Stimulated activated CD4-positive, alpha-beta T cell treated with anti-CD3 and anti-CD28 coated beads, Interleukin-15, amount 100 ng/mL, for 24 hours (primary cell): ENCODE measurements at places on chromosomes 2 and 18.

GRCh38 chr2:104788742-104789455, 65.0 kb upstream of the POU3F3 start:
- DNase-seq = no peak

DNA sequence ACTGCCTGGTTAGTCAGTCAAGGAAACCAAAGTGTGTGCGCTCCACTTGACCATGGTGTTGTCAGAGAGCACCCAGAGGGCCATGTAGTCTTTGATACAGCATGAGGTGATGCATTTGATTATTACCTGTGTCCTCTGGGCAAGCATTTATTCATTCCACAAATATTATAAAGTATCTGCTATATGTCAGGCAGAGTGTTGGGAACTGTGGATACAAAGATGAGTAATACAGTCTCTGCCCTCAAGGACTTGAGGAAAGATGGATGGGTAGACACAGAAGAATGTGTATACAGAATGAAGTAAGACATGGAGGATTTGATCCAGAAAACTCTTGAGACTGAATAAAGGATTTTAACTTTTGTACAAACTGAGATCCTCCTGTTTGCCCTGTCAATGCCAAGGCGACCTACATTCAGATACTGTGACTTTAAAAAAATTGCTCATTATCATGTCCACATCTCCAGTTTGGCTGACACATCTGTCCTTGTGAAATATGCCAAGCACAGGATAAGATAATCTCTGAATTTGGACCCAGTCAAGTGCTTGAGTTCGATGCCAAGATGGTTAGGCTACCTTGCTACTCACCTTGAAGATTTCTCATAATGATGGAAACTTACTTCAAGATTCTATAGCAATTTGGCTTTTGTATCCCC, 50.8 kb downstream of the ACYP2 start:
- no peak for DNase-seq

DNA sequence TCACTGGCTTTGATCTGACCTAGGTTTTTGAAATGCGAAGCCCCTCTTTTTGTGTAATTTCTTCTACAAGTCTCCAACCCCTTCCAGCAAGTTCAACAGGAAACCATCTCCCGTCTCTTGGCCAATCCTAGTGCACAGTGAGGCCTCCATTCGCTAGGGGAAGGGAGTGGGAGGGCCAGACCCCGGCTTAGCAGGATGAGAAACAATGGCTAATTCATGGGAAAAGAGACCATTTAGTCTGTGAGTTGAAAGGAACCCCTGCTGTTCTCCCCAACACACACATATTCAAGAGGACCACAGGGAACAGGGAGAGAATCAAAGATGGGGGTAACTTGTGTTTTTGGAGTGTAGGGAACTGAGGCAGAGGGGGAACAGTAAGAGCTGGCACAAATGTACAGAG, 83.0 kb downstream of the RTN4 start:
- no peak for DNase-seq

GRCh38 chr2:80256782-80257167, 47.8 kb downstream of the LRRTM1 start:
- no peak for DNase-seq

- DNase-seq = no peak
Measured at GRCh38 chr18:66872277-66872676, 268.4 kb upstream of the CDH19 start.

DNA sequence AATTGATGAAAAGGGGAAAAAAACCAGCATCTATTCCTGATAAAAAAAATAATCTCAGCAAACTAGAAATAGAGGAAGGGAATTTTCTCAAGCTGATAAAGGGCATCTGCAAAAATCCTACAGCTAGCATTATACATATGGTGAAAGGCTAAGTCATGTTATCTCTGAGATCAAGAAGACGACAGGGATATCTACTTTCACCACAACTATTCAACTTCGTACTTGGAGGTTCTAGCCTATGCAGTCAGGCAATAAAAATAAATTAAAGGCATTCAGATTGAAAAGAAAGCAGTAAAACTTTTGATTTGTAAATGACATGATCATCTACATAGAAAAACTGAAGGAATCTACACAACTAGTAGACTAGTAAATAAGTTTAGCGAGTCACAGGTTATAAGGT, 58.2 kb downstream of the CAB39 start:
- DNase-seq = no peak

DNA sequence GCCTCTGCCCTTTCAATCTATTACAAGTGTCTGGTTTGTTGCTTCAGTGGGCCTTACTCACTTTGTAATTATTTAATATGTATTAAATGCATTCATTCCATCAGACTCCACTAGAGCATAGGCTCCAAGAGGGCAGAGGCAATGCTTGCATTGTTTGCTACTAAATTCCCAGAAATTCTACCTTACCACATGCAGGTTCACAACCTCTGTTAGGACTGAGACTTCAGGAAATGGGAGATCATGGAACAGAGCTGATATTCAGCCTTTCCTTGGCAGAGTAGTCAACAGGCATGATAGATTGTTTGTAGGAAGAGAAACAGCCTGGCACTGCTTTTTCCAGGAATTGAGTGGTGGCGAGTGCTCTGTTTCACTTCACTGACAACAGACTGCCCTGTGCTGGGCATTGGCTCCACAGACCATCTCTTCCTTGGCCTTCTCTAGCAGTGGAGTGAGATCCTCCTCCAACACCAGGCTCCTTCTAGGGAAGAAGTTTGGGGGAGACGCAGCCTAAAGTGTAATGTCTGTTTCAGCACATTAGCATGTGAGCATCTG, 6.2 kb upstream of the MATN3 start:
- DNase-seq = no peak
